ENCODE measurements at places on chromosomes 2 and 18.

DNA sequence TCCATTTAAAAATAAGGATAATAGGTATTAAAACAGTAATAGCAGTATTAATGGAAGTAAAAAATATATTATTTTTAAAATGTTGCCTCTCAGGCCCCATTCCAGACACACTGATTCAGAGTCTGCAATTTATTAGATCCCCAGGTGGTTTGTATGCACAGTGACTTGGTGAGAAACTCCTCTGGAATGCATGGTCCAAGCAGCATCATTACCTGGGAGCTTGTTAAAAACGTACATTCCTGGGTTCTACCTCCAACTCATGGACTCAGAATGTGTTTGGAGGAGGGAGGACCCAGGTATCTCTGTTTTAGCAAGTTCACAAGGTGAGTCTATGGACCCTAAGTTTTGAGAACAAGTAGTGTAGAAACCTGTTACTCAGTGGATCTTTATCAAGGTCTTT is 95.6 kb downstream of the ITGA4 start:
- DNase-seq: no peak

- no peak for DNase-seq
These were observed 20.9 kb upstream of the GPR45 start for GRCh38 chr2:105220604-105221003.

- no peak for DNase-seq
These were observed 7.7 kb downstream of the ITSN2 start for GRCh38 chr2:24352664-24353063.

DNA sequence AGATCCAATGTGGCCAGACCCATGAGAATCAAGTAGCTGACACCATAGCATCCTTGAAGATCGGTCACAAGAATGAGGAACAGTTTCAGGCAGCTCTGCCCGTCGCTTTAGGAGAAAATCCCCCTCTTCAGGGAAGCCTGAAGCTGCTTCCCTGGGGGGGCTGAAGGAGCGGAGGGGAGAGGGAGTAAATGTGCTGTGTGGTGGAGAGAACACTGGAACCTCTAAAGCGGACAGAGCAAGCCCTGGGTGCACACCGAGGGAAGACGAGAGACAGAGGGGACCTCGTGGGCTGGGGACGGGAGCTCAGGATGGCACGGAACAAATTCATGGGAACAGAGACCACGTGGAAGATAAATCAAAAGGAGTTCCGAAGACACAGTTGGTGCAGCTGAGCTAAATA is 154.3 kb downstream of the NDUFA10 start:
- DNase-seq: no peak

GRCh38 chr2:120398051-120398995 is 52.4 kb downstream of the INHBB start:
- no peak for DNase-seq

GRCh38 chr2:185012643-185013042 is 414.3 kb downstream of the ZNF804A start:
- no peak for DNase-seq

- DNase-seq: no peak
These were observed 69.1 kb downstream of the CCDC141 start for GRCh38 chr2:178980815-178981214.
